ENCODE measurements at places on chromosomes 16 and 17. TPM values are rescaled to one million over a fixed set of nuclear protein-coding genes. Genes with fewer than 3 reads are reported as not detected.

DNA sequence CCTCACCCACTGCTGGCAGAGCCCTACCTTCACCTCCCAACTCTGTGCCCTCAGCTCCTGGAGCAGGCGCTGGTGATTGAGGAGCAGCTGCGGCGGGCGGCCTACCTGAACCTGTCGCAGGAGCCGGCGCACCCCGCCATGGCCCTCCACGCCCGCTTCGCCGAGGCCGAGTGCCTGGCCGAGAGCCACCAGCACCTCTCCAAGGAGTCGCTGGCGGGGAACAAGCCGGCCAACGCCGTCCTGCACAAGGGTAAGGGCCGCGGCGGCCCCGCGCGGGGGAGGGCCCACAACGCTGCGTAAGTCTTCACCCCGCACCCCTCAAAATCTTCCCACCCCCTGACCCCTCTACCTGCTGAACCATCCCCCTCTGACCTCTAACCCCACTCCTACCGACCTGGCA, 7.0 kb downstream of the RNF227 start:
- no peaks in the 10 kb centered on the region for H3K27me3 ChIP-seq
- peaks cover 57% of the 10 kb centered on the region for H3K36me3 ChIP-seq
- no peak overlapping the region for H3K27ac ChIP-seq
- DNase-seq, result no peak
- no peak overlapping the region for H3K4me3 ChIP-seq

GRCh38 chr17:32265192-32265923, at the start of gene RHBDL3:
RHBDL3 (plus strand) TSS chr17:32265832; CDS start chr17:32266190, 358 bp downstream.
- H3K27me3 ChIP-seq, result peaks cover 50% of the 10 kb centered on the region
- no peaks in the 10 kb centered on the region for H3K36me3 ChIP-seq
- H3K27ac ChIP-seq, result no peak within 1 kb of the TSS
- no peak for DNase-seq
- peaks cover 14% of the 10 kb centered on the region for H3K4me1 ChIP-seq

Gene GCGR
- not detected for total RNA-seq

- H3K36me3 ChIP-seq, result peaks cover 61% of the 10 kb centered on the region
- no peak for DNase-seq
- H3K27me3 ChIP-seq, result no peaks in the 10 kb centered on the region
- H3K4me1 ChIP-seq, result peaks cover 17% of the 10 kb centered on the region
- peak overlapping the region; percentile 84 for H3K27ac ChIP-seq
- no peak overlapping the region for H3K4me3 ChIP-seq
Measured at GRCh38 chr16:18836702-18837101, 35.4 kb upstream of the ARL6IP1 start.

DNA sequence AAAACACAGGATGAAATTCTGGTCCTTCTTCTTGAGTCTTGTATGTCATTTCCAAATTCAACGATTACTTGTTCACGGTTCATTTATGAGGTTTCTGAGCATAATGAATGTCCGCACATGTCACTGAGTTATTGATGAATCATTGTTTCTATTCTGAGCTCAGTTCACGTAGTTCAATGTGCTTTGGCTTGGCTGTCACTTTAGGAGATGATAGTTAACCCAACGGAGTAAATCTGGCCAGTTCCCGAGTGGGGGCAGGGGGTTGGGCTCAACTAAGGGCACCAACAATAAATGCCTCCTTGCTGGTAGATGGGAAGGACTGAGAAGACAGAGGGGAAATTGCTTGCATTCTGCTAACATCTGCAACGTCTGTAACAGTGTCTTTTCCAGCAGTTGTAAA, 239.4 kb upstream of the HSBP1 start:
- peaks cover 3% of the 10 kb centered on the region for H3K27me3 ChIP-seq
- H3K36me3 ChIP-seq, result no peaks in the 10 kb centered on the region
- DNase-seq, result no peak
- no peaks in the 10 kb centered on the region for H3K4me1 ChIP-seq

GRCh38 chr16:69706256-69706974, 19.9 kb downstream of the NQO1 start:
- peak overlapping the region; percentile 43 for H3K27ac ChIP-seq
- H3K4me1 ChIP-seq, result peaks cover 7% of the 10 kb centered on the region
- DNase-seq, result no peak
- no peak overlapping the region for H3K4me3 ChIP-seq
- H3K27me3 ChIP-seq, result no peaks in the 10 kb centered on the region

DNA sequence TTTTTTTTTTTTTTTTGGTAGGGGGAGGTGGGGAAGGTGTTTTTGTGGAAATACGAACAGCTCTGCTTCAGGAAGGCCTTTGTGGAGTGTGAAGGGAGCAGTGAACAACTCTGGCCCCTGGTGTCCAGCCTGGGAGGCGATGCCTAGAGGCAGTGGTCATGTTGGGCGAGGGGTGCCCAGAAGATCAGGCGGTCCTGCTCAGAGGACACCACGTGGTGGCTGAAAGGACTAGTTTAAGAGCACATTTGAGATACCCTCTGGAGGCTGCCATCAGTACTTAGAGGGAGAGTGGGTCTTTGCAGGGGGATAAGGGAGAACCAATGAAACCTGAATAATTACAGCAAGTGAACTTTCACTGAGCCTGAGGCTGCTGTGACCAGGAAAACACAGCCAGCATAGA, 40.1 kb upstream of the RHOT1 start:
- no peak overlapping the region for H3K4me3 ChIP-seq
- no peak for DNase-seq
- peaks cover 2% of the 10 kb centered on the region for H3K27me3 ChIP-seq
- H3K36me3 ChIP-seq, result no peaks in the 10 kb centered on the region
- H3K4me1 ChIP-seq, result peaks cover 21% of the 10 kb centered on the region

- peaks cover 41% of the 10 kb centered on the region for H3K36me3 ChIP-seq
- DNase-seq, result no peak
- peaks cover 21% of the 10 kb centered on the region for H3K4me1 ChIP-seq
- H3K27me3 ChIP-seq, result no peaks in the 10 kb centered on the region
Measured at GRCh38 chr16:69345923-69346322, 5.7 kb downstream of the TMED6 start.

DNA sequence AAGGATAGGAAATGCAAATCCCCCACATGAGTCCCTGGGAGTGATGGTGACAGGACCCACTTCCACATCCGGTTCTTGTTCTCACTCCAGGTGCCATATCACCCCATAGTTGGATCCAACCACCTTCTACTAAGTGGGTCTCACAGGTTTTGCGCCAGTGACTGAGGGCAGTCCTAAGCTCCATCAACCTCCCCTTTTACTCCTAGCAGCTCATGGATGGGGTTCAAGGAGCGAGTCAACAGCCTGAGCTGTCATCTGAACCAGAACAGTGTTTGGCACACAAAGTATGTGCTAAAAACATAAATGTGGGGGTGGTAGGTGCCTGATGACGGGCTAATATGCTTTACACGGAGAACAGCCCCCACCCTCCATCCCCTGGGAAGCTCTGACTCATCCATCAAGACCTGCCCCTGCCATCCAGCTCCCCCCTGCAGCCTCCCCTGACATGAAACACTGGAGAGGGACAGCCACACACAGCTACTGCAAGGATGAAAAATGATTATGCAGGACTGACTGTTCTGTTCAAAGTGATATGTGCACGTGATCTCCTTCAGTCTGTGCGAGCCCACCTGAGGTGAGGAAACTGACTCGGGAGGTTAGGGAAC, 143.2 kb upstream of the CDH5 start:
- no peak for DNase-seq
- no peaks in the 10 kb centered on the region for H3K4me1 ChIP-seq
- H3K4me3 ChIP-seq, result no peak overlapping the region
- H3K27me3 ChIP-seq, result peaks cover 9% of the 10 kb centered on the region
- H3K36me3 ChIP-seq, result no peaks in the 10 kb centered on the region

DNA sequence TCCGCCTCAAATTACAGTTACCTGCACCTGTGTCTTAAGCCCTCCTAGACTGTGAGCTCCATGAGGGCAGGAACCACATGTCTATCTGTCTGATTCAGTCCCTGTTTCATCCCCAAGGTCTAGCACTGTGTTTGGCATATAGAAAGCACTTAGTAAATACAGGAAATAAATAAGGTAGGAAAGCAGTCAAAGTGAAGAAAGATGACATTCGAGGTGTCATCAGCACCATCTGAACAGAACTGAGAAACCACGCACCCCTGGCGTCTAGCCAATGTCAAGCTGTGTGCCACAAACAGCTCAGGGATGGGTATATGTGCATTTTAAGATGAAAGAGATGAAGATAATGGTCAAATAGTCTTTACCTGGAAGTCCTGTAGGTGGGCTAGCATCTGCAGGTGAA, 79.6 kb upstream of the ATP2A3 start:
- peaks cover 47% of the 10 kb centered on the region for H3K36me3 ChIP-seq
- H3K4me3 ChIP-seq, result no peak overlapping the region
- peaks cover 31% of the 10 kb centered on the region for H3K4me1 ChIP-seq
- peak overlapping the region; percentile 44 for H3K27ac ChIP-seq

GRCh38 chr17:44091200-44091997, 20.9 kb downstream of the G6PC3 start:
- no peak overlapping the region for H3K4me3 ChIP-seq
- H3K27me3 ChIP-seq, result no peaks in the 10 kb centered on the region
- H3K36me3 ChIP-seq, result peaks cover 1% of the 10 kb centered on the region
- no peak for DNase-seq
- H3K27ac ChIP-seq, result no peak overlapping the region

DNA sequence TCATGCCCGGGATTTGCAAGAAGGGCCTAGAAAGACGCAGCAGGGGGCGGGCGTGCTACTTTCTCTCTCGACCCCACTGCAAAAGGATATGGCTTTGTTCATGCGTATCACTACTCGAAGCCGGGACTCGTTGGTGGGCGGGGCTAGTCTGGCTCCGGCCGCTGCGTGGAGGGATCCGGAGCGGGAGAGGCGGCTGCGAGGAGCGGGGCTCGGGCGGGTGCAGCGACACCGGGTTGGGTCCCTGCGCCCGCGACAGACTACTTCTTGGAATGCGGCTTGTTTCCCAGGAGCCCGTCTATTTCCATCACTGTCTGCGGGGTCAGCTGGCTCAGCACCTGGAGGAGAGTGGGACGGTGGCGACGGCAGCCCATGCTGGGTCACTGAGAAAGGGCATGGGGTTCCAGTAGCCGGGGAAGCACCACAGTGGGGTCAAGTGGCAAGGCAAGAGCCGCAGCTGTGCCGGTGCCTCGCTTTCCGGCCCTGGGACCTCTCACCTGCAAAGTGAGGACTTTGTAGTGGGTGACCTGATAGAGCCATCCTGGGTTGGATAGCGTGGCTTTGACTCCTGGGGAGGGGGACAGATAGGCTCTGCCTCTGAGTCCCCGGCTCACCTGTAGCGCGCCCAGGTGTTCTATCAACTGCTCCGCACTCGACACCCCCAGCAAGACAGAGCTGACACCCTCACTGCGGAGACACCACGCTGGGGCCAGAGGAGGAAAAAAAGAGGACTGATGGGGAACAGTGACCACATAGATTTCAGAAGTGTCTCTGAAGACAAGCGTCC, 6.6 kb downstream of the KCNAB3 start:
- H3K4me1 ChIP-seq, result peaks cover 19% of the 10 kb centered on the region
- peak overlapping the region; percentile 63 for H3K4me3 ChIP-seq
- peak overlapping the region; percentile 77 for H3K27ac ChIP-seq

Gene CXCL16
- 3.4 TPM for total RNA-seq

DNA sequence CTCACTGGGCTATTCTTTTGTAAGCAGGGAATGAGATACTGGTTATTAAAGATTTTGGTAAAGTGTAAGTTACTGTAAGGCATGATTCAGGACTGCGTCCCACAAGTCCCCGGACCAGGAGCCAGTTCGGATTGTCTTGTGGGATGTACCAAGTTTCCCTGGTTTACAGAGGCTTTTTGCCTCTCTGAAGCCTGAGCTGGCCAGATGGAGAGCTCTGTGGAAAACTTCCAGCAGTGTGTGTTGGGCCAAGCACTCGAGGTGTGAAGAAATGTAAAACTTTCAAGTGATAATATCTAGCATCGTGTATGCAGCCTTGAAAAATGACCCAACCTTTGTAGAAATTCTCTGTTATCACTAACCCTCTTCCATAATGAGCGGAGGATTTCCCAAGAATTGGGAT, 2.4 kb downstream of the EPN2 start:
- H3K27me3 ChIP-seq, result peaks cover 5% of the 10 kb centered on the region
- no peak overlapping the region for H3K27ac ChIP-seq
- DNase-seq, result no peak
- H3K4me1 ChIP-seq, result peaks cover 5% of the 10 kb centered on the region
- H3K36me3 ChIP-seq, result no peaks in the 10 kb centered on the region

DNA sequence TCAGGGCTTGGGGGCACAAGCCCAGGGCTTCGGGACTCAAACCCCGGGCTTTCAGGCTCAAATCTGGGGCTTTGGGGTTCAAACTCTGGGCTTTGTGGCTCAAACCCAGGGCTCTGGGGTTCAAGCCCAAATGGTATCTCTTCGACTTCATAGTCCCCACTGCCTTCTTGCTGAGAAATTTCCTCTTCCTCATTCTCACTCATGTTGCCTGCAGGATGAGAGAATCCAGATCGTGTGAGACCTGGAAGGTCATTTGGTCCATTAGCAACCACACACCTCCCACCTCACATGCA, 576 bp downstream of the ZNF768 start:
- peaks cover 8% of the 10 kb centered on the region for H3K36me3 ChIP-seq
- H3K4me3 ChIP-seq, result peak overlapping the region; percentile 82
- H3K4me1 ChIP-seq, result peaks cover 36% of the 10 kb centered on the region
- DNase-seq, result no peak
- H3K27me3 ChIP-seq, result no peaks in the 10 kb centered on the region

DNA sequence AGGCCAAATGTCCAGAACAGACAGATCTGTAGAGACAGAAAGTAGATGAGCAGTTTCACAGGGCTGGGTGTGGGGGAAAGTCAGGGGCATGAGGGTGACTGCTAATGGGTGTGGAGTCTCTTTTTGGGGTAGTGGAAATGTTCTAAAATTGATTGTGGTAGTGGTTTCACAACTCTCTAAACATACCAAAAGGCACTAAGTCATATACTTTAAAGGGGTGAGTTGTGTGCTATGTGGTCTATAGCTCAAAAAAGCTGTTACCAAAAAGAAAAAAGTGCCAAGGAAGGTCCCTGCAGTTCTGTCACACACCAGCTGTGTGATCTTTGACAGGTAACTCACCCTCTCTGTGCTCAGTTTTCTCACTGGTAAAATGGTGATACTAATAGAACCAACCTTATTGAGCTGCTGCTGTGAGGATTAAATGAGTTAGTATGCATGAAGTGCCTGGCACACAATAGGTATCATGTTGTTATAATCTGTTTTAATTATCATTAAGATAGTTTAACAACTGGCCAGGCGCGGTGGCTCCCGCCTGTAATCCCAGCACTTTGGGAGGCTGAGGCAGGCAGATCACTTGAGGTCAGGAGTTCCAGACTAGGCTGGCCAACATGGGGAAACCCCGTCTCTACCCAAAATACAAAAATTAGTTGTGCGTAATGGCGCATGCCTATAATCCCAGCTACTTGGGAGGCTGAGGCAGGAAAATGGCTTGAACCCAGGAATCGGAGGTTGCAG, 10.3 kb downstream of the ITGAX start:
- DNase-seq, result no peak
- H3K4me3 ChIP-seq, result no peak overlapping the region
- no peaks in the 10 kb centered on the region for H3K27me3 ChIP-seq
- H3K4me1 ChIP-seq, result peaks cover 6% of the 10 kb centered on the region
- H3K36me3 ChIP-seq, result no peaks in the 10 kb centered on the region

Measured in activated CD4-positive, alpha-beta memory T cell treated with anti-CD3 and anti-CD28 coated beads for 36 hours (primary cell).